ENCODE measurements at places on chromosomes 6 and 20.

GRCh38 chr6:112007254-112007653, 46.6 kb upstream of the CCN6 start:
- no peak for DNase-seq

- no peak for DNase-seq
These were observed 15.6 kb downstream of the ILRUN start for GRCh38 chr6:34680802-34681515.

GRCh38 chr6:1383729-1384548, 5.4 kb upstream of the FOXF2 start:
- DNase-seq, result peak; percentile 69

DNA sequence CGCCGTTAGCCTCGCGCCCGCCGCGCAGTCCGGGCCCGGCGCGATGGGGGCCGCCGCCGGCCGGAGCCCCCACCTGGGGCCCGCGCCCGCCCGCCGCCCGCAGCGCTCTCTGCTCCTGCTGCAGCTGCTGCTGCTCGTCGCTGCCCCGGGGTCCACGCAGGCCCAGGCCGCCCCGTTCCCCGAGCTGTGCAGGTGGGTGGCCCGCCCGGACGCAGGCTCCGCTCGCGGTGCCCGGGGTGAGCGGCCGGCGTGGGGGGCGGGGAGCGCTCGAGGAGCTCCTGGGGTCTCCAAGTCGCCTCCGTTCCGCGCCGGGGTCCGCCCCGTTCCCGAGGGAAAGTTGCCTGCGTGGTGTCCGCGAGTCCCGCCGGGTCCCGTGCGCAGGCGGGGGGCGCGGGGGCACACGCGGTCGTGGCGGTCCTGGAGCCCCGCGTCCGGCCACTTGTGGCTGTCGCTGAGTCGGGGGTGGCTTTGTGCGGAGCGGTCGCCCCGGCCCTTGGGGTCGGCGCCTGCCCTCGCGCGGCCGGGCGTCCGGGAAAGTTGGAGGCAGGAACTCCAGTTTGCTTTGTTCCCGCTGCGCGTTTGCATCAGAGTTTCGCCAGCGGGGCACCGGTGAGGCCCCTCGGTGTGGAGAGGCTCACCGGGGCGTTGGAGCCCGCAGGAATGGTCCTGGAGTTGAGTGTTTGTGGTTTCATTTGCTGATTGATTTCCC, 476 bp downstream of the IGF2R start:
- peak; percentile 59 for DNase-seq

GRCh38 chr6:43749461-43749860, 20.6 kb upstream of the VEGFA start:
- DNase-seq, result no peak

DNA sequence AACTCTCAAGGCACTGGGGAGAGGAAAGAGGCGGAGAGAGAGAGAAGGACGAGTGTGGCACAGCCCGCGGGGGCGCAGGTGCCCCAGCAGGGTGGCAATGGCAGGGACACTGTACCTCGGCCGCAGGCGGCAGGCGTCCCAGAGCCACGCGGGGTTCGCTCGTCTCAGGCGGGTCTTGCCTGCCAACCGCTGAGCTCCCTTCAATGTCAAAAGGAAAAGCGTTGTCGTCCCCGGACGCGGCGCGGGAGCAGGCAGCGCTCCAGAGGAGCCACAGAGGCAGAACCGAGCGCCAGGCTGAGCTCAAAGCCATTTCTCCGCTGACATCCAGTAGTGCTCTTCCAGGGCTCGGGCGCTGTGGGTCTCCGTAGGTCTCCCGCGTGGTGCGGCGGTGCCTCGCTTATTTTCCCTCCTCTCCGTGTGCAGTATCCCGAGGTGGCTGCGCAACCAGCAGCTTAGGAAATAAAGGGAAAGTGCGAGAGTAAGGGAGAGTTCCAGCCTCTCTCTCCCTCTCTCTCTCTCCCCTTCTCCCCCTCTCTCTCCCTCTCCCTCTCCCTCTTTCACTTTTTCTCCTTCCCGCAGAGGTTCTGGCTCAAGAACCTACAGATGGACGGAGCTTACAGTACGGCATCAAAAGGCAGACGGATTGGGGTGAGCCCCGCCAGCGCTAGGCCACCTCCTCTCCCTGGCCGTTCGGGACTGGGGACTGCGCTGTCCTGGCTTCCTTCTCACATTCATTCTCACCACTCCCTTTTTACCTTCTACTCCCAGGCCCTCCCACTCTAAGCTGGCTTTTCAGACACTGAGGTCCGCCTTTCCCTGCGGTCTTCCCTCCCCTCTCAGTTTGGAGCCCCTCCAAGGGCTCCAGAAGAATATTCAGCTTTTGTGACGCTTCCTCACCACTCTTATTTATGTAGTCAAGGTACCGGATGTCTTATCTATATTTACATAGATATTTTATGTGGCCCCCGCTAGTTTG, at the start of gene LAMA4:
LAMA4 (minus strand) TSS at position 727 of the 976 bp plus-strand sequence; CDS start at position 310, 417 bp downstream.
- DNase-seq, result peak; percentile 83

DNA sequence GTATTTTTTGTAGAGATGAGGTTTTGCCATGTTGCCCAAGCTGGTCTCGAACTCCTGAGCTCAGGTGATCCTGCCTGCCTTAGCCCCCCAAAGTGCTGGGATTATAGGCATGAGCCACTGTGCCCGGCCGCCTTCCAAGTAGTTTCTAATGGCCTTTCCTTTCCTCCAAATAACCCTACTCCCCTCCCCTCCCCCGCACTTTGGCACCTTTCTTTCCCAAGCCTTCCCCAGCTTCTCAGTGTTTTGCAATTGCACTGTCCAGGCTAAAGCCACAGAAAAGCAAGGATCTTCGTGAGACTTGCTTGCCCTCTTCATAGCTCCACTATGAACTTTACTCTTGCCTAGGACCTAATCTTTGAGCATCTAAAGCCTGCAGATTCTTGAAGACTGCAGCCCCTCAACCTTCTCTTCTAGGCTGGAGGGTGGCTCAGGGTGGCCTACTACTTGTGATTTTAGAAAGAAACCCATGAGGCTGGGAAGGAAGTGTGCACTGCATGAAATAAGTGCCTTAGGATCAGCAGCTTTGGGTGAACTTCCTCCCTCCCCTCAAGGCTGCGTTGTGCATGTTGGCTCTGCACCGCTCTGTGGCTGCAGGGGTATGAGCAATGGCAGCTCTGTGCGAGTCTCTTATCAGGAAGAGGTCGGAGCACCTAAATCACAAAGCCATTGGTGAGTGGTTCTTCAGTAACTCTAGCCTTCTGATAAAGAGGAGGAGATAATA, 152.4 kb upstream of the SNX9 start:
- no peak for DNase-seq

DNA sequence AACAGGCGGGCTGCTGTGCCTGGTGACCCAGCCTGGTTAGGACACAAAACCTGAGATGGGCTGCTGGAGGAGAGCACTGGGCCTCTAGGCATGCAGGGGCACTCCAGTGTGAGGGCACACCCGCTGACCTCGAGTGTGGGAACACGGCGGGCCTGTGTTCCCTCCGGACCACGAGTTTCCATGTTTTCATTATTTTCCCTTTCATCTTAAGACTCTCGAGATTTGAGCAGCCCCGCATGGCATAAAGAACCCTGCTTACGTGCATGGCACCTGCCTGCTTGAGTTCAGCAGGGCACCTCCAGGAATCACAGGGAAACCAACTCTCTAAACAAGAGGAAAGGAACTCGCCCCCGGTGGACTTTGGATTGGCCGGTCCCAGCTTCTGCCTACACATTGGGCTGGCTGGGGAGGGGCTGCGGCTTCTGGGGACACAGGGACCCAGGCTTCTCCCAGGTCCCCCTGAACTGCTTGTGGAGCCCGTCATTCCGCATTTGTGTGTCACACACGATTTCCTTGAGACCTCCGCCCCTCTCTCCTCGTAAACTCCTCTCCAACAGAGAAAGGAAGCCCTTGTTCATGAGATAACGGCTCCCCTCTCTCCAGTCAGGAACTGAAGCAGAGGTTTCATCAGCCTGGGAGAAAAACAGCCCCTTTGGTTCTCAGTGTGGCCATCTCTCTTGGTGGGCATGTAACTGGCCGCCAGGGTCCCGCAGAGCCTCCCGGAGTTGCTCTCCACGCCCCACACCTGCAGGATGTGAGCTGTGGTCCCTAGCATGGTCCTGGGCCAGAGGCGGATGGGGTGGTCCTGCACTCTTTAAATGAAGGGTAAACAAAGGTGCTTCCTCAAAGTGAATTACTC, 181.8 kb downstream of the TTLL2 start:
- no peak for DNase-seq

DNA sequence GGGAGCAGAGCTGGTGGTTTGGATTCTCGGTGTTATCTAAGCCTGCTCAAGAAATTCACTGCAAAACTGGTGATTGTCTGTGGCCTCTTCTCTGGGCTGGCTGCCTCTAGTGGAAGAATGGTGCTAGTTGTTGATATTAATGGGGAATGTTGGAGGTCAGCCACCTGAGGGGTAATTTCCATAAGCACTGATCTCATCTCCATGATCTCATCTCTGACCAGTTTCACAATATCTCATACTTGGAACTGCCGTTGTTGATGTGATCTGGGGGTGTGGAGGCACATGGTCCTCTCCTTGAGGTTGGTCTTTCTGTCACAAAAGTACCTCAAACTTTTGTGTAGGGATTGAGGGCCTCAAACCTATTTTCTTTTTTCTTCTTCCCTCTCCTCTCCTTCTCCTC, 102.6 kb downstream of the CD109 start:
- peak; percentile 88 for DNase-seq

DNA sequence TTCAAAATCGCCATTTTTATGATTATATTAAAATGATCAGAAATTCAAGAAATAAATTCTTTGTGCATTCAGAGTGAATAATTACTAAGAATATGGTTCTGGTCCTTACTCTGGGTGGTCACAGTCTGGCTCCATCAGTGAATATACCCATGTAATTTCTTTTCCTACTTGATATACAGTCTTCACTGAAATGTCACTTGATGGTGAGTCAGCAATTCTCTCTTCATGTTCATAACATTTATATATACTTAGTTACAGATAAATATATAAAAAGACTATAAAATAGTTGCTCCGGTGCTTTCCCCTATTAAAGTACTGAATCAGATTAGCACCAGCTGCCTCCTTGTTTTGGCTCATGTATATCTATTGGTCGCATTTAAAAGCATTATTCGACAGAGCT, 56.4 kb upstream of the MTRF1L start:
- DNase-seq, result no peak

DNA sequence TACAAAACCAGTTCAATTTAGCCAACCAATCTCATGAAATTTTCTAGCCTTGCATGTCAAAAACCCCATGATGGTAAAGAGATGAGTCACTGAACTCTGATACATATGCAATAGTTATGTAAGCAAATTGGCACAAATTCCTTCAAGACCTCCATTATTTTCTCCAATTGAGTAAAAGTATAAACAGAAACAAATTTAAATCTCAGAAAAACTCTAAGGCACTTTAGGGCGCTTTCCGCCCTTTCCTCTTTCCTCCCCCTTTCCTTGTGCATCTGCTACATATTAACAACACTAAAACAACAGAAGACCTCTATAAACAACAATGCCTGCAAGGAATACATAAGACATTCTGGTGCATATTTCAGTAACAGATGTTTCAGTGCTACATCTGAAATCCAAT, 48.5 kb downstream of the KIF13A start:
- peak; percentile 71 for DNase-seq

GRCh38 chr6:141202626-141203025, 930.1 kb upstream of the GJE1 start:
- peak; percentile 75 for DNase-seq

DNA sequence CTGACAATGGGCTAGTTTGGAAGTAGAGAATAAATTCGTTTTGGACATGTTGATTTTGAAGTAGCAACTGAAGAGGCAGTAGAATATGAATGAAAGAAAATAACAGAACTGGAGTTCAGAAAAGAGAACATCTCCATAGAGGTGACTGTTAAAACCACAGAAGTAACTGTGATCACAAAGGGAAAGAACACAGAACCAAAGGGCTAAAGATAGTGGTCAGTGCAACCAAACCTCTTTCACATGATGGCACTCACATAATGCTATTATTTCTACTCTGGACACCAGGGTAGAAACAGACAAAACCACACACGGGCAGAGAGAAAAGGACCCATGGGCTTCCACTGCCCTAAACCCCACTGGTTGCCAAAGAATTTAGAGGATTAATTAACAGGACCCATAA, 58.5 kb downstream of the CDK19 start:
- DNase-seq, result no peak

DNA sequence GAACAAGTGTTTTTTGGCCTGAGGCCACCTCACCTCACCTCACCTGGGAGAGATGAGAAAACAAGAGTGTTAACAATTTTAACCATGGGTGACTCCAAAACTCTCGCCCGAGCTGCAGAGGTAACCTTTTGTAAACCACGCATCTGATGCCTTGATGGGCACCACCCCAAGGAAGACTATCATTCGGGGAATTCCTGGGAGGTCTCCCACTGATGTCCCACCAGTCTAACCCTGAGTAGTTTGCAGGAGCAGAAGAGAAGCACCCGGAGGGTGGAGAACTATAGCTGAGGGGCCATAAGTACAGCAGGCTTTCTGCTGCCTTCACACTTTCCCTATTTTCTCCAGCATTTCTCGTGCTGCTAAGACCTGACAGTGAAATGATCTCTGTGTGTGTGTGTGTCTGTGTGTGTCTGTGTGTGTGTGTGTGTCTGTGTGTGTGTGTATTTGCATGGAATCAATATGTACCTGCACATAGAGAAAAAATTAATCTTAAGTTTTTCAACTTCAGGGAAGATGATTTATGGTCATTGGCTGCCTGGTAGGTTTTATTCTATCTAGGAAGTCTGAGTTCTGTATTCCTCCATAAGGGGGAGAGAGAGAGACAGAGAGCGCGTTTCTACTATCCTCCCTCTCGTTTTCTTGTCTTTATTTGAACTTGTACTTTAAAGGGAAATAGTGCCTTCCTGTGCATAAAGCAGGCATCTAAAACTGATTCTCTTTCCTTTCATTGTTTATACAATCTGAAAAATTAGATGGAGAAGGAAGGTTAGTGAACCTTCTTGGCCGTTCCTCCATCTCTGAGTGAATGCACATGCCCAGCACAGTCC, 75.8 kb downstream of the CAP2 start:
- no peak for DNase-seq

- DNase-seq, result no peak
These were observed 35.2 kb upstream of the NOP56 start for GRCh38 chr20:2617099-2617714.

DNA sequence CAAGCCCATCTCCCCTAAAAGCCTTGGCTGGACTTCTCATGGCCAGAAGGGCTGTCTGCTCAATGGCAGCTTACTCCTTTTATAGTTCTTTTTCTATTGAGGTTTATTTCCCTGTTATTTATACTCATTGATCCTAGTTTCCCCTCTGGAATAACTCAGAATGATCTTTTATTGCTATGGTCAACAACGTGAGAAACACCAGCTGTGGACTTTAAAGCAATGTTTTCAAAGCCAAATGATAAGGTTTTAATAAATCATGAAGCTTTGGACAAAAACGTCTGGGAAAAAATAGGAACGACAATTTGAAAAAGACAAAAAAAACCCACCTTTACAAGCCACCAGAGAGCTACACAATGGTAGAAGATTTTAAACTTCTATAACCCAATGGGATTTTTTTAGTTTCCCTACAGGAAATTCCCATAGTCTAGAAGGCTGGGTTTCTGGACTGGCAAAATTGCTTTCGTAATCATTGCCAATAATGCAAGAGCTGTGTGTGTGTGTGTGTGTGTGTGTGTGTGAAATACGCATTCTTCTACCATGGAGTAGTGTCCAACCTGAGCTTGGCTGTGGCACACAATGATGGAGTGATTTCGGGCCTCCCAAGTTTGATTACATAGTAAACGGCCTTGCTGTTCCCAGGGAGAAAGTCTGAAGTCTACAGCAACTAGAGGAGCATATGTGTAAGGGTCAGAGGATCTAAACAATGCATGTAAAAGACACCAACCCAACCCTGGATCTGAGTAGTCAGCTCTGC, 396.0 kb downstream of the SYNE1 start:
- no peak for DNase-seq

Measured in foreskin fibroblast (primary cell).